ENCODE measurements at places on chromosomes 6 and 20. TPM values are rescaled to one million over a fixed set of nuclear protein-coding genes. Genes with fewer than 3 reads are reported as not detected.
A peak's percentile ranks its signal among the peaks of the same experiment; 100 is the strongest.

Gene ZSCAN12
- total RNA-seq: 2.1 TPM

DNA sequence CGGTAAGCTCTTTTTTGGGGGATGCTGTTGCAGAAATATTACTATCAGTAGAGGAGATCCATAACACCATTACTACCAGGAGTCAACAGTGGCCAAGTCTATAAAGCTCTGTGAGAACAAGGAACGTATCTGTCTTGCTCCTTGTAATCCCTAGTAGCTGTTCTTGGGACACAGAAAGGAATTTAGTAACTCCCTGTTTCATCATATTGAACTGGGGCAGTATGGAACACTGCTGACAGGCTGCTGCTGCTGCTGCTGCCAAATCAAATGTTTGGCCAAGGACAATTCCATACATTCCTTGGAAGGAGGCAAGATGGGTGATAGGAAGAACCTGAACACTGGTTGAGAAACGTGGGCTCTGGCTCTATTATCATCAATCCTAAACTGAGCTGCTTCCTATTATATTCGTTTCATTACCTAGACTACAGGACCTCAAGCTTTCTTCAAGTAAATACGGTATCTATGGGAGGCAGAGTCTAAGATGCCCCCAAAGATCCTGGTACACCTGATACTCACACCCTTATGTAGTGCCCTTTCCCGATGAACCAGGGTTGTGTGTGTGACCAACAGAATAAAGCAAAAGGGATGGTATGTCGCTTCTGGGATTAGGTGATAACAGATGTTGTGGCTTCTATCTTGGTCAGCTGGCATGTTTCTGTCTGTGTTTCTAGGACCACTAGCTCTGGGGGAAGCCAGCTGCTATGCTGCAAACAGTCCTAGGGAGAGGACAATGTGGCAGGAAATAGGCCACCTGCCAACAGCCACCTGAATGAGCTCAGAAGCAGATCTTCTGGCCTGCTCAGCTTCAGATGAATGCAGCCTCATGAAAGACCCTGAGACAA lies 39.5 kb downstream of the ELOVL5 start:
- no peak overlapping the region for H3K4me3 ChIP-seq
- no peak overlapping the region for H3K27ac ChIP-seq
- no peaks in the 10 kb centered on the region for H3K36me3 ChIP-seq
- DNase-seq: no peak

DNA sequence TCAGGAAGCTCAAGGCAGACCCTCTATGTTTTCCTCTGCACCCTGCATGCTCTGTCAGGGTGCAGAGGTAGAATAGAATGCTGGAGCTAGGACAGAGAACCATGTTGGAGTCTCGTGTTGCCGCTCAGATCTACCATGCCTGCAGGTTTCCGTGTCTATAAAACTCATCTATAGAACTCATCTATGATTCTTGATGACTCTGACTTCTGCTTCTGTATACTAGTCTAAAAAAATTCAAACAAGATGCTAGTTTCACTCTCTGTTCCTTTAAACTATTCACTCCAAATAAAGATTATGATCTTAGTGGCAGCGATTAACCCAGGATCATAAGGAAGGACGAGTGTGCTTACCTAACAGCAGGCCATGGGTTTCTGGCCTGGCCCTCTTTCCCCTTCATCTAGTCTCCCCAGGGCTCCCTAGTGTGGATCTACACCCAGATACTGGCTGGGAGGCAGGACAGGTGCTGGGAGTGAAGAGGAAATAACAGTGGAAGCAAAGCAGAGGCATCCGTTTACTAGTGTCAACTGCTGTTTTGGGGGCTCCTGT lies 162.7 kb upstream of the SUPT3H start:
- DNase-seq: no peak
- no peak overlapping the region for H3K27ac ChIP-seq
- H3K4me1 ChIP-seq: no peaks in the 10 kb centered on the region
- no peaks in the 10 kb centered on the region for H3K27me3 ChIP-seq
- no peaks in the 10 kb centered on the region for H3K36me3 ChIP-seq
- H3K4me3 ChIP-seq: no peak overlapping the region

DNA sequence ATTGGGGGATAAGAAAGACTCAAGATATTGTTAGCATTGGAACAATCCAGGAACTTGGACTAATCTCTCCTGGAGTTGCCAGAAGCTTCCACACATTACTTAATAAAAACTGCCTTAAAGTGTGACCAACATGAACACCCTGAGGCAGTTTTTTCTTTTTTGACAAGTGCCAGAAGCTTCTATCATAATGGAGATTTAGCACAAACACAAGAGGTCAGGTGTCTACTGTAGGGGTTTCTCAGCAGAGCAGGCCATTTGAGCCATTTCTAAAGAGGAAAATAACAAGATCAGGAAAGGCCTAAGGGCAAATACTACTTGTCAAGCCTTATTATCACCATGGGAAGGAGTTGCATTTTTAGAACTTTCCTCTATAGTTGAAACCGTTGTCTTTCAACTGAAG lies 361.5 kb downstream of the EPM2A start:
- DNase-seq: no peak
- H3K36me3 ChIP-seq: no peaks in the 10 kb centered on the region
- H3K4me1 ChIP-seq: no peaks in the 10 kb centered on the region
- H3K27me3 ChIP-seq: no peaks in the 10 kb centered on the region
- H3K27ac ChIP-seq: no peak overlapping the region

DNA sequence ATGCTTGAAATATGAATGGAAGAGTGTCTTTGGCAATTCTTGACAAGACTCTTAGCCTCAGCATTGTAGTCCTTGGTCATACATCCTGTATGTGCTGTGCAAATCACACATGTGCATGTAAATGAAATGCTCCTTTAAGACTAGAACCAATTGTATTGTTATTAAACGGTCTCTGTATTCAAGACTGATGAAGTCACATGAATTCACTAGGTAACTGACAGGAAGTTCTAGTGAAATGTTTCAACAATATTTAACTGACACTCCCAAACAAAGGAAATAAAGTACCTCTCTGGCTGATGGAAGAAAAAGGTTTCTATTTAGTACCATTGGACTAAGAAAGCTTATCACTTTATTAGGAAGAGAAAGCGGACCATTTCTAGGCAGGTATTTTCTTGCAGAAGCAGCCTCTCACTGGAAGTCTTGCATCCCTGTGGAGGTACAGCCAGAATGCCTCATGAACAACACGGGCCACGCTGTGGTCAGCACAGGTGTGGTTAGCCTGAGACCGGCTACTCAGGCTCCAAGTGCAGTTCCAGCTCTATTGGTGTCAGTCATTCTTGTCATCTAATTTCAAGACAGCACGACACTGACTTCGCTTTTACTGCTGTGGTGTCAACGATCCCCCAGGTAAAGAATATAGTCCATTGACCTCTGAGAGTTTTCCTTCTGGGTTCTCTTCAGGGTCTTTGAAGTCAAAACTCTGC lies 17.3 kb downstream of the PPP1R3G start:
- peak overlapping the region; percentile 24 for H3K27ac ChIP-seq
- no peak for DNase-seq

DNA sequence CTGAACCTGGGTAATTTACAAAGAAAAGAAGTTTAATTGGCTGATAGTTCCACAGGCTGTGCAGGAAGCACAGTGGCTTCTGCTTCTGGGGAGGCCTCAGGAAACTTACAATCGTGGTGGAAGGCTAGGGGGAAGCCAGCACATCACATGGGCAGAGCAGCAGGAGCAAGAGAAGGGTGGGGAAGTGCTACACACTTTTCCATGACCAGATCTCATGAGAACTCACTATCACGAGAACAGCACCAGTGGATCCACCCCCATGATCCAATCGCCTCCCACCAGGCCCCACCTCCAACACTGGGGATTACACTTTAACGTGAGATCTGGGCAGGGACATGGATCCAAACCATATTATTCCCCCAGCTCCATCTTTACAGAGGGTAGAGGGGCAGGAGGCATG lies 166.4 kb downstream of the NFATC2 start:
- no peak overlapping the region for H3K4me3 ChIP-seq
- H3K36me3 ChIP-seq: no peaks in the 10 kb centered on the region
- H3K27me3 ChIP-seq: no peaks in the 10 kb centered on the region
- no peaks in the 10 kb centered on the region for H3K4me1 ChIP-seq
